ENCODE measurements at places on chromosomes 5 and 9.

DNA sequence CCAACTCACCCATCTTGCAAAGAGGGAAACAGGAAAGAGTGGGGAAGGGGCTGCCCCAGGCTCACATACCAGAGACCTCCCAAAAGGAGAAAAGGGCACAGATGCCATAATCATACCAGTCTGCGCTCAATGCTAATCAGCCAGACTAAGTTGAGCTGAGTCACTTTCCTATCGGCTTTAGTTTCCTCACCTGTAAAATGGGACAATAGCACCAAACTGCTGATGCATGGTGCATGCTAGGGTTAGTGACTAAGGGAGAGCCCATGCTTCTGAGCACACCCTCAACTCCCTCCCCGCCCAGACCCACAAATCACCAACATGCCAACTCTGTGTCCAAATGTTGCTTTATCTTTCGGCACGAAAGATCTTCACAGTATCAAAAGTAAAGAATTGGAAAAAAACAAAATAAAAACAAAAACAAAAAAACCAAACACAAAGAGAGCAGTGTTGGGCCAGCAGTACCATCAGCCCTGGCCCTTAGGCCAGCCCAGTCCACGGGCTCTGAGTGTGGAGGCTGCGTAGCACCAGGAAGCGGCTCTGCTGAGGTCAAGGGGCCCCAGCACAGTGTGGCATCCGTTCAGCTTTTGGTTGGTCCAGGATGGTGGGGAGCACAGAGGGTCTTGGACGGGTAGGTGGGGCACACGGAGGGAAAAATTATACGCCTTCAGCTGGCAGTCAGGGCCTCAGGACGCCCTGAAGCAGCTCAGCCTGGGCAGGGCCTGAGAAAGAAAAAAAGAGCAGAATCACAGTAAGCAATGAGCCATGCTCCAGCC is 2.9 kb upstream of the DDX41 start:
- DNase-seq, result no peak

- peak; percentile 45 for DNase-seq
Observed at GRCh38 chr5:113678924-113679575, 165.6 kb downstream of the YTHDC2 start.

DNA sequence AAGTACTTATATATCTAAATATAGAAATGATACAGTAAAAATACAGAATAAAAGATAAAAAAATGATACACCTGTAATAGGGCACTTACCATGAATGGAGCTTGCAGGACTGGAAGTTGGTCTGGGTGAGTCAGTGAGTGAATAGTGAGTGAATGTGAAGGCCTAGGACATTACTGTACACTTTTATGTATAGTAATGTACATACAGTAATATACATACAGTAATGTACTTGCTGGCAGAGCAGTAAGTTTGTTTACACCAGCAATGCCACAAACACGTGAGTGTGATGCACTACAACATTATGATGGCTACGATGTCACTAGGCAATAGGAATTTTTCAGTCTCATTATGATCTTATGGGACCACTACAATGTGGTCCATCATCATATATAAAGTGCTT is 34.2 kb downstream of the SUSD1 start:
- no peak for DNase-seq

- DNase-seq, result no peak
Observed at GRCh38 chr9:87642330-87643106, 83.4 kb upstream of the CTSL start.

GRCh38 chr9:36436909-36437308 is 36.8 kb upstream of the RNF38 start:
- DNase-seq, result peak; percentile 30

DNA sequence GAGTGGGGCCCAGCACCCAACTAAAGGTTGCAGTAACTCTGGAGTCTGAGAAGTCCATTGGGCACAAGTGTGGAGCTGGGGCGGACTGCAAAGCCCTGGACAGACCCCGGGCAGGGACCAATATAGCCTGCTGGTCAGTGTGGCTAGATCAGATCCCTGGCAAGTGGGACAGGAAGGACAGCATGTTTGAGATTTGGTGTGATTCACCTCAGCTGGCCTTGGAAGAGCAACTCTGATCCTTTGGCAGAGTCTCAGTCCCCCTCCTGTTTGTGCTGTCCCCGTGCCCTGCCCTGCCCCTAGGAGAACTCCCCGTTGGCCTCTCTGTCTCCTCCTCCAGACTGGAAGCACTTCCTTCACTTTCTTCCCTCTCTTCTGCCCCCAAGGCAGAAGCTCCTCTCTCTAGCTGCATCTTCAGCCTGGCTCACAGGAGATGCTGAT is 255.3 kb downstream of the FSTL4 start:
- no peak for DNase-seq

- DNase-seq, result no peak
Observed at GRCh38 chr9:131379056-131379455, 14.8 kb upstream of the PRRC2B start.

DNA sequence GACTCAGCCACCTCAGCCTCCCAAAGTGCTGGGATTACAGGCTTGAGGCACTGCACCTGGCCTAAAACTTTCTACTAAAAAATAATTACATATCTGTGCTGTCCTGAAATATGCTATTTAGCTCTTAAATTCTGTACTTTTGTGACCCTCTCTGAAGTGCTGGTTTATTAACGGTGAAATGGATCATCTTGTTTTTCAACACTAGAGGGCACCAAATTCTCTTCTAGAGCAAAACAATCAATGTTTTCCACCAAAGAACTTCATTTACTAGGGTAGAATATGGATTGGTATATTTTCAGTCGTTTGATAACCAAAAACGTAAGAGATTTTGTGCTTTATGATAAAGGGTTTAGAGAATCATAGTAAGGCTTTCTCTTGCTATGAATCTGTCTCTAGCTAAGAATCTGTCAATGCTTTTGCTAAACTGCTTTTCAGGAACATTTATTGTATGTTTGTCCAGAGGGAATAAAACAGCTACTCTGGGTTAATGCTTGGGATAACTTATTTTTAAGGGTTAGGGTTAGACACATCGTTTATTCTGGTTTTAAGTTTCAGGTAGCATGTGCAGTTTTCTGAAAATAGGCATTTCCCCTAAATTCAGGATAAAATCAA is 63.6 kb downstream of the RNF180 start:
- DNase-seq, result no peak

DNA sequence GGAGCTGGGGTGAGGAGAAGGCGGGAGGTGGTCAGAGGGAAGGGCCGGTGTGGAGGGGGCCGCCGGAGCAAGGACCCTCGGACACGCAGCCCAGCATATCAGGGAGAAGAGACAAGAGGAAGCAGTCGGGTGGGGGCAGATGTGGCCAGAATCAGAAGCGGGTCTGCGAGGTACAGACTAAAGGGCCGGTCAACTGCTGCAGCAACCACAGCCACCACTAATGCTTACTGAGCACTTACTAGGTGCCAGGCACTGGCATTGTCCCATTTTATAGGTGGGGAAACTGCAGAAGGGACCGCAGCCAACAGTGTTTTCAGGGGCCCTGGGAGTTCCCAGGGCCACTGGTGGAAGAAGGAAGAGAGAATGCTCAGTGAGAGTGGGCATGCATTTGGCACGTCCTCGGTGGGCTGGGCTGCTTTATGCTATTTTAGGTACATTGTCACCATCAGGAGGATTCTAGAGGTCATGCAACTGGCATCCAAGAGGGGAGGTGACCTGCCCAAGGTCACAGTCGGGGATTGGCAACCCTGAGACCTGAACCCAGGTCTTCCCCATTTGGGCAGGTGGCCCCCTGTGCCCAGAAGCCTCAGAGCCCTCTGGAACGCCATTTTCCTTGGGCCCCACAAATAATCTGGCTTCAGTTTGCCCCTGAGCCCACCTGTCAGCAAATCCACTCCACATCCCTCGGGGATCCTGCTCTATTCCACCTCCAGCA is 53.4 kb downstream of the DUSP1 start:
- no peak for DNase-seq

DNA sequence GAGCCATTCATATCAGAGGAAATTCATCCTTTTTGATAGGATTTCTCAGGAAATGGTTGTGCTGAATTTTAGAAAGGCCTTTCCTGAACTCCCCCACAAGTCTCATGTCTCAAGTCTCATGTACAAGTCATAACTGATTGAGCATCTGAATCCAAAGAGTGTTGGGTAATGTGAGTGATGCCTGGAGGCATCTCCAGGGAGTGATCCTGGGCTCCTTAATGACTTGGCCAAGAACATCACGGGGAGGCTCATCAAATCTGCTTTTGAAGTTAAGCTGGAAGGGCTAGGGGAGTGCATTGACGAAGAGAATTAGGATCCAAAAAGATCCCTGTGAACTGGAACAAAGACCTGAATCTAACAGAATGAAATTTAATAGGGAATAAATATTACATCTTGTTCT is 79.2 kb downstream of the MAST4 start:
- no peak for DNase-seq

- DNase-seq, result no peak
Observed at GRCh38 chr9:5819174-5819573, 13.7 kb downstream of the ERMP1 start.

DNA sequence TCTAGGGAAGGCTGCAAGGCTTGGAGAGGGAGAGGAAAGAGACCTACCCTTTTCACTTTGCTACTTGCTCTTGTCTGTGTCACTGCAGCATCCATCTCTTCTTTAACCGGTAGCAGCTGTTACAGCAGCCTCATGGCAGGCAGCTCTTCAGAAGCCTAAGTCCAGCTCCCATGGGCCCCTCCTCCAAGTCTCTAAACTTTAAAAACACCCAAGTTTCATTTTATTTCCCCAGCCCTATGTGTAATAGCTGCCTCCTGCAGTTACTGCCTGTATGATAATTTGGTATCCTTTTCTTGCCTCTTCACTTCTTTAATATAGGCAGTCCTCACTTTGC is 313.1 kb upstream of the PIK3R1 start:
- no peak for DNase-seq

- no peak for DNase-seq
Observed at GRCh38 chr5:54673523-54674225, 156.1 kb downstream of the SNX18 start.

- no peak for DNase-seq
Observed at GRCh38 chr9:124969401-124969800, 28.5 kb upstream of the GOLGA1 start.

DNA sequence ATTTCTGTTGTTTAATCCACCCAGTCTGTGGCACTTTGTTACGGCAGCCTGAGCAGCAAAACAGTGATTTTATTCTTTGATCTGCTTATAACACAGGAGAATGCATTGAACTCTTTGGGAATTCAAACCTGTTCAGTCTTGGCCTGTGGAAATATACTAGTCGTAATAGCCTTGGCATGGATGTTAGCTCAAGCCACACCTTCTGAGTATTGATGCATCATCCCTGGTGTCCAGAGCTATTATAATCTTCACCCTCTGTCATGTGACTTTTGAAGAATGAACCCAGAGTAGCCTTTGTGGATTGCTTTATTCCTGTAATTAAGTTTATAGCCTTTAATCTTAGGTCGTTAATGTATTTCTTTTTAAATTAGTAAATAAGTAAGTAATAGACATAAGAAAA is 50.8 kb upstream of the TEX48 start:
- DNase-seq, result no peak

- DNase-seq, result no peak
Observed at GRCh38 chr5:378976-379742, 57.6 kb downstream of the AHRR start.

GRCh38 chr9:78296201-78296892 is 578 bp upstream of the PSAT1 start:
- DNase-seq, result peak; percentile 49

DNA sequence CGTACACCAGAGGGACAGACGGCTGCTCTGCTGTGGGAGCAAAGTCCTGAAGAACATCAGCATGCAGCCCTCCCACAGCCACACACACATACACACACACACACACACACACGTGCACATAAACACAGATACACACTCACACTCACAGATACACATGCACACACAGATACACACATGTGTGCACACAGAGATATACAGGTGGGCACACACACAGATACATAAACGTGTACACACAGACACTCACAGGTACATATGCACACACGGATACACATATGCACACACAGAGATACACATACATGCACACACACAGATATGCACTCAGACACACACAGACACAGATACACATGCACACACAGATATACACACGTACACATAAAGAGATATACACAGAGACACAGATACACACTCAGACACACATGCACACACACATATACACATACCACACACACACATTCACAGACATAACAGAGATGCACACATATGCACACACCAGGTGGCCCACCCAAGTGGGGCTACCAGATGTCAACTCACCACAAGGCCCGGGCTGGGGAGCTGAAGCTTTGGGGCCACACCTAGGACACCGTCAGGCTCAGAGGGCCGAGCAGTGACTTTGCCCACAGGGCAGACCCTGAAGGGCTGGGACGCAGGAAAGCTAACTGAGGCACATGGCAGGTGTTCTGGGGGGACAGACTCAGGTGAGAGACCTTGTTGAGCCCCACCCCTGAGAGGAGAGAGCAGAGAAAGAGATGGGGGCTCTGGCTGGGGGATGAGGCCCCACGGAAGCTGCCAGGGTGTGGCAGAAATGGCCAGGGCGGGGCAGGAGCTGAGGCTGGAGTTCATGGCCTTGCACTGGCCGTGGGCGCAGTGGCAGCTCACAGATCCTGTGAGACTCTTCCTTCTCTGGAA is 148.6 kb upstream of the PPP1R26 start:
- DNase-seq, result peak; percentile 6

GRCh38 chr5:126745259-126745992 is 31.5 kb upstream of the LMNB1 start:
- DNase-seq, result no peak

DNA sequence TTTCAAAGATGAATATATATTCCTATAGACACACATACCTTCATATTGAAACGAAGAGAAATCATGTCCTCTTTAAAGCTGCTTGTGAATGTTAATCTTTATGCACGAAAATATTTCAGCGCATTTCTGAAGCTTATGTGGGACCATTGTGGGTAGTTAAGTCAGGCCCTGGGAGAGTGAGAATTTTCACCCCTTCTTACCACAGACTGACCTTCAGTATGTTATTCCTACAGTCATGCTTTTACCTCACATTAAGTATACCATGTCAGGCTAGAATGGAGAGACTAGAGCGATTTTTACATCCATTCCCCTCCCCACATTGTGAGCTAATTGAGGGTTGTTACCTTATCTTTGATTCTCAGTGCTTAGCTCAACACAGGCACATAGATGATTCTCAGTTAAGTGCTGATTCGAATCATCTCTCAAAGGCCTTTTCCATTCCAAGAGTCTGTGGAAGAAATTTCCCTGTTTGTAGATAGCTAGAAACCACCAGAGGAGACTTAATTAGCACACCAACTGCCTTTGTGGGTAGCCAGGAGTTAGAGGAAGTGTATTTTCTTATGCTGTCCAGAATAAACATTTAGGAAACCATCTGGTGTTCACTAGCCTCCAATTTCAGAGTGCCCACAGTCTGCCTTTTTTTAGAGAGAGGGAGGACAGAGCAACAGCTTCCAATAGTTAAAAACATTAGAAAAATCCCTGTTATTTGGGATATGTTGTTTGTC is 110.5 kb downstream of the MEGF10 start:
- DNase-seq, result no peak
